ENCODE measurements at places on chromosomes 13 and 19. TPM values are rescaled to one million over a fixed set of nuclear protein-coding genes. Genes with fewer than 3 reads are reported as not detected.

GRCh38 chr19:23801803-23802202 is 43.1 kb upstream of the ZNF681 start:
- no peak for DNase-seq

DNA sequence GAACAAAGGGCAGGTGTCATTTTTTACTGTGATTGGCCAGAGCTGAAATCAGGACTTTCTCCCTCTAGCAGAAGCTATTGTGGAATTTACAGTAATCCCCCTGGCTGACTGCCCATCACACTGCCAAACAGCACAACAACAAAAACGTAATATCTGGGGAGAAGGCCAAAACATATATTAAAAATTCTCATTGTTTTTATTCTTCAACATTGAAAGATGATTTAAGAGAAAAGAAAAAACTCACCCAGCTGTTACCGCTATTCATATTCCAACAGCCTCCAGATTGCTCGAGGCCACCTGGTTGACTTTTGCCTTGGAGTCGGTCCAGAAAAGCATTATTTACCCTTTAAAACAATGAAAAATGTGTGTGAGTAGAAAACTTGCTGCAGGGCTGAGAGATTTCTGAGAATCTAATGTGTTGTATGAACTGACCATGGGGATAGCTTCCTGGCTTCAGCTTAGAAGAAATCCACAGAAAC is 97.2 kb downstream of the EPSTI1 start:
- DNase-seq, result peak; percentile 13

The TRAPPC2B gene
- 19.8 TPM for total RNA-seq

DNA sequence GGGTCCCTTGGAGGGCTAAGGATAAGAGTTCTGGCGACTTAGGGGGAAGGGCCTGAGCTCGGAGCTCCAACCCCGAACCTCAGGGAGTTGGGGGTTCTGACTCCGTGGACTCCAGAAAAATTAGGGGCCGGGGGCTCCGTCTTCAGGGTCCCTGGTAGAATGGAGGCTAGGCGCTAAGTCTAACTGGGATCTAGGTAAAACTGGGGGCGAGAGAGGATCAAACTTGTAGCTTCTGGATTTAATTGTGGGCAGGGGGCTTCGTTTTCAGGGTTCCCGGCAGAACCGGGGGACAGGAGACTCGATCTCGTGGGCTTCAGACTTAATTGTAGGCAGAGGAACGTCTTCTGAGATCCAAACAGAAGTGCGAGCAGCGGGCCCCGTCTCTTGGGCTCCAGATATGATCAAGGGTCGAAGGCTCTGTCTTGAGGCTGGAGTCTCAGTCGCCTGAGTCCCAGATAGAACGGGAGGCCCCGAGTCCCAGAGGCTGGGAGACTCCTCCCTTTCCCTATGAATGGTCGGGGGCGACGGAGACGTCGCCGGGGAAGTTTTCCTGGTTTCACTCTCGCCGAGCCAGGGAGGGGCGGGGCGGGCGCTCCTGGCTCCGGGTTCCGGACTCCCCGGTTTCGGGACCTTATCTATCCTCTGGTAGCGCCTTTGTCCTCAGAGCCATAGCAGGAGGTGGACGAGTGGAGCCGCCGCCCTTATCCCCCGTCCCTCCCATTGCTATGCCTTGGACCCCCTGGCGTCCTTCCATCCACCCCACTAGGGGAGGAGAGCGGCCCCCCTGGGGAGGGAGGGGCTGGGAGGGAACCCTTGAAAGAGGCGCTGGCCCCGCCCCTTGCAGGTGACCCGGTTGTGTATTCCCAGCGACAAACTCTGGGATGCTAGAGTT is 1.3 kb downstream of the NECTIN2 start:
- DNase-seq, result peak; percentile 92

The BICRA gene
- 2.2 TPM for total RNA-seq

GRCh38 chr19:58351990-58352755 is 1.1 kb downstream of the A1BG start:
- DNase-seq, result no peak

DNA sequence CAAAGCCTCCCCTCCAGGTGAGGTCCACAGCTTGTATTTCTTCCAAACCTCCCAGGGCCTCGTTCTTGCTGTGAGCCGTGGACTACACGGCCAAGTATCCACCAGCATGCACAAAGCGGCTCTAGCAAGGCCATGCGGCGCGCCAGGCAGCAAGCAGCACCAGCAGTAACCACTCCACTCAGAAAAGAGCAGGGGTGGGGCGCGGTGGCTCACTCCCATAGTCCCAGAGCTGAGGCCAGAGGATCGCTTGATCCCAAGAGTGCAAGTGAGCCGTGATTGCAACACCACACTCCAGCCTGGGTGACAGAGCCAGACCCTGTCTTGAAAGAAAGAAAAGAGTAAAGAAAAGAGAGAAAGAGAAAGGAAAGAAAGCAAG is 4.7 kb downstream of the CCDC8 start:
- DNase-seq, result peak; percentile 83

- no peak for DNase-seq
These were observed 187.3 kb upstream of the UBL3 start for GRCh38 chr13:30037766-30038165.

DNA sequence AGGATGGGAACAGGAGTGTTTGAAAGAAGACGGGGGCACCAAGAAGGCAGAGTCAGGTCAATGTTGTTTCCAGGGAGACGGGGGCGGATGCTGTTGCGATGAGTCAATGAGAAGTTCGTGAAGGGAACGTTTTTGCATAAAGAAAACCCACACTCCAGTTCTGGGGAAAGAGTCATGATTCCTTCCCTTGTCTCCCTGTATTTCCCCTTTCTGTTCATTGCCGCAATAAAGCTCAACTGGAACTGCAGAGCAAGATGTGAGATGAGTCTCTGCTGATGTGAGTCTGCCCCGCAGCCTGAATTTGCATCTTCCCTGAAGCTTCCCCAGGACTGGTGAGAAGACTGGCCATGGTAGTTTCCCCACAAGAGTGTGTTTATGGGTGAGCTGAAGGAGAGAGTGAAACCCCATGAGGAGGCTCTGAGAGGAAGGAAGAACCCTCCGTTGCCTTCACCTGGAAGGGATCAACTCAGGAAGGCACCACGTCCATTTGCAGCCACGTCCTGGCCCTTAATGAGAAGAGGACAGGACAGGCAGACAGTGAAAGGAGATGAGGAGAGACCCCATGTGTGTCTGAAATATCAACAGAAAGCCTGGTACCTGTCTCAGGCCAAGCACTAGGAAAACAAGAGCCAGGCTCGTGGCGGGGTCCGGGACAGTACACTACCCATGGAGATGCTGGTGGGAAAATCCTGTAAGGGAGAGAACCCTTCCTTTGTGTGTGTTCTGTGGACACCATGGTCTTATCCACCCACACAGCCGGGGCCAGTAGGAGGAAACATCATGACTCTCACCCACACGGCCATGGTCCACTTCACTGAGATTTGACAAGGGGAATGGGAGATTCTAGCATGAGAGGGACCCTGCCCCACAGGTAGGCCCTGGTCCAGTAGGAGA is 13.7 kb downstream of the LILRA1 start:
- no peak for DNase-seq

- peak; percentile 46 for DNase-seq
These were observed 1251.9 kb upstream of the SLC10A2 start for GRCh38 chr13:104318121-104318520.

The ZNF99 gene
- not detected for total RNA-seq

- no peak for DNase-seq
These were observed 955.5 kb upstream of the PCDH9 start for GRCh38 chr13:68185444-68186141.

- peak; percentile 13 for DNase-seq
These were observed 105.3 kb downstream of the MYO16 start for GRCh38 chr13:108734676-108735075.

DNA sequence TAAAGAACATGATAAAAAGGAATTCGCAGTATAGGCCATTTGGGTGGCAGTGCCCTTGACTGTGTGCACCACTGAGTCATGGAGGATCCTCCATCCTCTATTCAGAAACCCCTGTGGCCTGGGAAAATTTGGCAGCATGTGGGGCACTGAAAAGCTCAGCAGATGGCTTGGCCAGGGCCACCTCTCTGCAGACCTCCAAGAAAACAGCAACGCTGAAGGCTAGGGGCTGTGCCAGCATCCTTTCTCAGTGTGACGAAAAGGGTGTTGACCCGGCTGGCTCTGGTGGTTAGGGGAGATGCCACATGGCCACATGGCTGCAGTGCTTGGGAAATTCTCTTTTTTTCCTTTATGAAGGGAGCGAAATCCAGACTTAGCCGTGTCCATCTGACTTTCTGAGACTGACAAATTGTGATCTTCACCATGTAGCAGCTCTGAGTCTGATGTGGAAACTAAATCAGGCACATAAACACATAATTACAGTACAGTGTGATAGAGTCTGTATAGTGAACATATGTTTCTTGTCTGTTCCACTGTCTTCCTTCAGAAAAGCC is 178.0 kb downstream of the KCTD12 start:
- no peak for DNase-seq

DNA sequence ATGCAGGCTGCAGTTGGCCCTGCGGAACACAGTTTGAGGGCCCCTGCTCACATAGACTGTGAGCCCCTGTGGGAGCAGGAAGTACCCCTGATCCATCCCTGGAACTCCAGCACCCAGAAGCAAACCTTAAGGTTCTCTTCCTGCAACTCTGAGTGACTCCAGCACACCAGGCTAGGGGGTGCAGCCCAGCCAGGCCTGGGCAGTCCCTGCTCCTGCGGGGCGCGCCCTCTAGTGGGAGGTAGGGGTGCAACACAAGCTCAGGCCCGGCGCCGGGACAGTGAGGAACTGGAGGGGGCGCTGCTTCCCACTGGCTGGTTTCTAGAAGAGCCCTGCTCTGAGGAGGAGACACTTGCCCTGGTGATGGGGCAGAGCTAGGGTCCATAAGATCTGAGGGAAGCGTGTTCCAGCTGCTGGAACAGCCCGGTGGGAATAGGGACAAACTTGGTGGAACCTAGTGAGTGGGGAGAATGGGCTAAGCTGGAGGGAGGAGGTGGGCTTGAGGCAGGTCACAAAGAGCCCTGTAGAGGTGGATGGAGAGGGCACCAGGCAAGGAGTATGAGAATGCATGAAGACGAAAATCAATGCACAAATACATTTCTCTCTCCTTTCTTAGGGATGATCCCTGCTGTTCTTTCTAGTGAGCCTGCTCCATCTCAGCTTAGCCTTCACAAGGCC is 5.0 kb downstream of the ZSCAN5A start:
- DNase-seq, result peak; percentile 69

DNA sequence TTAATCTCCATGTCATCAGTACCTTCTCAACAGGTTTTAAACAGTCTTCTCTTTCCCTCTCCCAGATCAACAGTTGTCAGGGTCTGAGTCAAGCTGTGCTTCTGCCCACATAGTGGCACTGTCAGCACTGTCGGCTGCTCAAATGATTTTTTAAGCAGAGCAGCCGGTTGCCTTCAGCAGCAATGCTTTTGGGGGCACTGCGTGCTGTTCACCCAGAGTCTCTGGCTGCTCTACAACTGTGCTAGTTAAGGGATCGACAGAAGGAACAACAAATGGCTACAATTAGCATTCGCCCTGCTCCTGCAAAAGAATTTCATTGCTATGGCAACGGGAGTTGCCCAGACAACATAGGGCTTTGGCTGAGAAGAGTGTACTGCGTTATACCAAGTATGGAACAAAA is 412.9 kb downstream of the DIAPH3 start:
- DNase-seq, result peak; percentile 66

The ZNF555 gene
- total RNA-seq, result 7.4 TPM

- peak; percentile 88 for DNase-seq
These were observed 33.6 kb upstream of the NANOS3 start for GRCh38 chr19:13843104-13843921.

DNA sequence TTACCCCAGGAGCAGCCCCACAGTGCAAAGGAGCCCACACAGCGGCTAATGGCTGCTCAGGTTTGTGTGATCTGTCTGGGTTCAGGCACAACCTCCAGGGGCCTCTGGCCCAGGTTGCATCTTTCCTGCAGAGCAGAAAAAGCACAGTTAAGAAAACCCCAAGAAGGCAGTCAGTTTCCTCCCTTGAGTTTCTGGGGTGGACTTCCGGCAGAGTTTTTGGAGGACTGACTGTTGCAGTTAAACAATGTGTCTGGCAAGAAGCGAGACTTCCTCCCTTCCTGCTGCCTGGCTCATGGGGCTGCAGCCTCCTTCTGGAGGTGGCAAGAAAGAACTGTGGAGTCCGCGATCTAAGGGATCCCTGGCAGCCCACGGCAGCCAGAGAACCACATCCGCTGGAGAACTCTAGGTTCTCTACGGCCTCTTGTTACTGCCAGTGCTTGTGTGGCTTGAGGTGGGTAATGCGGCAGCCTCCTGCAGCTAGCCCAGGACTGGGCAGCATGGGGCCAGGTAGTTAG is 114.4 kb downstream of the ZDHHC20 start:
- no peak for DNase-seq

GRCh38 chr19:56085571-56086275 is 35.4 kb downstream of the ZNF787 start:
- no peak for DNase-seq

GRCh38 chr13:98473135-98473787 is 103.6 kb downstream of the STK24 start:
- DNase-seq, result no peak

GRCh38 chr13:26658448-26659385 is 101.2 kb downstream of the WASF3 start:
- DNase-seq, result no peak

DNA sequence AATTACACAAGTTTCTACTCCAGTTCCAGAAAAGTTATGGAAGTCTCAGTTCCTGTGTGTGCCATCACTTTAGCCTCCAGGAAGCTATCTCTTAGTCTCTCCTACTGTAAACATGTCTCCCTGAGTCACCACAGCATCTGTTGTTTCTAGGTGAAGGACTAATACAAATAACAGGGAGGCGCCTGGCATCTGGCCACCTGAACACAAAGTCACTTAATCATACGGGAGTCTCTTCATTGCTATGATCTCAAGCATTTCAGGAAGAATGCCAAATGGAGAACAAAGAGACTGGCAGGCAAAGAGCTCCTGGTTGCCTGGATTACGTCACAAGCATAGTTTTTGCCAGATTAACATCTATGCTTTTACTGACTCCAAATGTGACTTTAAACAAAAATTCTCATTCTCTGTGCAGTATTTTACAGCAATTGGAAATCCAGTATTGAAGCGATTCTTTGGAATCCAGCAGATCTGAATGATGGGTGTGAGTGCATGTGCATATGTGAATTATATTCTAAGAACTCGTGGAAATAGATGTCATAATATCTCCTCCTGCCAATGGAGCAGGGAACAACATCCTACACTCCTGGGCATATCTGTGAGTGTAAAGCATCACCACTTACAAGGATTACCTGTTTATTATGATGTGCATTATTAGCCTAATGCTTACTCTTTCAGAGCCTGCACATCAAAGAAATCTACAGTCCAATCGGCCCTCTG is 572.8 kb downstream of the PCDH9 start:
- peak; percentile 50 for DNase-seq

DNA sequence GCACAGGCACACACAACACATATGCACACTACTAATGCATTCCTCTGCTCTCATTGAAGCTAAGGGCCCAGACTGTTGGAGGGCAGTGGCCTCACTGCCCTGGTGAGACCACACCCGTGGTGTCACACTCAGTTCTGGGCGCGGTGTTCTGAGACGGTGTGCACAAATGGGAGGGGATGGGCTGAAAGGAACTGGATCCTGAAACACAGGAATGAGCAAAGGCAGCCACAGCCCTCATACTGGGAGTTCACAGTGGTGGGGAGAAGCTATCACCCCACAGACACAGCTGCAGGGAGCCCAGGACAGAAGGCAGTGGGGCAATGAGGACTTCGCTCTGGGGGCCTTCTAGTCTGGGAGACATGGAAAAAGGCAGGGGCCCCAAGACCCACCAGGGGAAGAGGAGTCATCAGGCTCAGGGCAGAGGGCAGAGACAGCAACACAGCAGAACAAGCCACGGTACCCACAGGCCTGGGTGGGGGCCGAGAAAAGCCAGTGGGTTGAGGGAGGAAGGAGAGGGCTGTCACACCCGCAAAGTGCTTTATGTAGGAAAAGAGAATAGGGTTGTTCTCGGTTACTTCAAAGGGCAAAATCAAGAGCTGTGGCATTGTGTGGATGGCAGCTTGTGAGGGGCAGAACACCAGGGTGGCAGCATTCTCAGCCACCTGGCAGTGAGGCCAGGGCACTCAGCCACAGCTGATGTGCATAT is 75.4 kb upstream of the GPR183 start:
- no peak for DNase-seq

The CEACAM21 gene
- total RNA-seq, result not detected

Data from hepatocyte (in vitro differentiated cells).